M059J (cell line): ENCODE measurements at places on chromosomes 5 and 9. TPM values are rescaled to one million over a fixed set of nuclear protein-coding genes. Genes with fewer than 3 reads are reported as not detected.
A peak's percentile ranks its signal among the peaks of the same experiment; 100 is the strongest.

Gene PURA
- 5.2 and 7.8 TPM in 2 replicates for total RNA-seq

DNA sequence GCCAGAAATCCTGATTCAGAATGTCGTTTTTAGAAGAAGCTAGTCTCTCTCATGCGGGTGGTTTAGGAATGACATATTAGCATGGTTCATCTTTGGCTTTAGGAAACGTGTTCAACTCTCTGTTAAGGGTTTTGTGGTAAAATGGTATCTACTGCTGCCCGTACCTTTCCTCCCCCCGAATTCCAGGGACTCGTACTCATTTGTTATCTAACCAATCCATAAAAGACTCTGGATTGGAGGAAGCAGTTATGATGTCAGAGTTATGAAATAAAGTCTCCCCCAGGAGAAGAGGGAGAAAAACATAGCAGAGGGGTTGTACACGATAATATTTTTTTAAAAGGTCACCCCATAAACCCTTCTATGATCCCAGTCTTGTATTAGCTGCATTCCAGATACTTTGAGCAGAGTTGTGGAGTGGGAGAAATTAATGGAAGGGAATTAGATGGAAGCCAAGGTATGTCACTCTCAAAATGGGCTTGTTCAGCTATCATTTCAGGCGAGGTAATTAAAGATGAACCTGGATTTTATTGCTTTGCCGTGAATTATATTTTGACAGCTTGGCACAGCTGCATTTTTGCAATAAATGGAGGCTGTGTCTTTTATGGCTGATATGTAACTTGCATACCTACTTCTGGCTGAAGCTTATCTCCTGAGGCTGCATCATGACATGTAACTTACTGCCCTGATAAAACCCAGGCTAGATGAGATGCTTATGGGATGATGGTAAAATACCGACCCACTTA is 31.3 kb downstream of the RAI14 start:
- DNase-seq, result peak; percentile 89

- no peak for DNase-seq
Observed at GRCh38 chr5:137500615-137501225, 1.6 kb upstream of the SPOCK1 start.

DNA sequence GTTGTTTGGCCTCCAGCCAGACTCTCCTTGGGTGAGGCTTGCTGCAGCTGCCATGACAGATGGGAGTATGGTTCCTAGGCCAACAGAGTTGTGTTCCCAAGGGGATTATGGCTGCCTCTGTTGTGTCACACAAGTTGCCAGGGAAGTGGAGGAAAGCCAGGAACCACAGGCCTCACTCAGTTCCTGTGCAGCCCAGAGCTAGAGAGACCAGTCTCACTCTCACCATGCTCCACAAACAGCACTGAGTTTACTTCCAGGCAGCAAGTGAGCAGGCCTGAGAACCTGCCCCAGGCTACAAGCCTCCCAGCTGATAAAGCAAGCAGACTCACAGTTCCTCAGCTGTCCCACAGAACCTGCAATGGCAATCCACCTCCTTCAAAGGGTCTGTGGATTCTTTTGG is 273.6 kb upstream of the TAS2R1 start:
- peak; percentile 91 for DNase-seq

Gene PAIP2
- 66.6 and 67.8 TPM in 2 replicates for total RNA-seq

Gene CCDC152
- total RNA-seq, result 1.6 and 3.0 TPM in 2 replicates

GRCh38 chr5:150284311-150284710 is 5.3 kb downstream of the CAMK2A start:
- no peak for DNase-seq

DNA sequence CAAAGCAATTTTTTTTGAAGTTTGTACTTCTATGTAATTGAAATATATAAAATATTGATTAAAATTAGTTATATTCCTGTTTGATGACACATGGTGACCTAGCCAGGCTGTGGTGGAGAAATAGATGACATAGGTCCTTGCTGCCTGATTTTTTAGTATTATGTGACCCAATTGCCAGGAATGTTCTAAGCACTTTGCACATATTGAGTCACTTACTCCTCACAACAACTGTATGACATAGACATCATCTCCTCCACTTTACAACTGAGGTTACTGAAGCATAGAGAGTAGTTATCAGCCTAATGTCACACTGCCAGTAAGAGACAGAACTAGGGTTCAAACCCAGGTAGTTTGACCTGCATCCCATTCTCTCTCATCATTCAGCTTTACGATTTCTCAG is 26.2 kb upstream of the SNX18 start:
- DNase-seq, result no peak

DNA sequence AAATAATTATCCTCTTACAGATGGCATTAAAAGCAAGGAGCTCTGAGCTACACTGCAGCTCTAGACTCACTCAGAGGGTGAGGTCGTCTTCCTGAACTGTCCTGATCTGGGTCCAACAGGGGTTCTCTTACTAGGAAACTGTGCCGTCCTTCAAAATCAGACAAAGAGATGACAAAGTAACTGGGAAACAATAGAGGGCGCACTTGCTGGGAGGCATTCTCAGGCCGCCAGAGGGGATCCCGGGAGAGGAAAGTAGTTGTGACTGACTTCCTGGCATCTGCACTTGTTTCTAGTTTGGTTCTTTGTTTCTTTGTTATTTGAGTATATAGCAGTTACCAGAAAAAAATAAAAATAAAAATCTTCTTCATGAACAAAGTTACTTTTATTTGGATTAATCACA is 142.9 kb upstream of the MSX2 start:
- peak; percentile 54 for DNase-seq

Gene SLC45A2
- total RNA-seq, result not detected in 2 replicates

GRCh38 chr5:124337996-124338395 is 408.4 kb downstream of the ZNF608 start:
- no peak for DNase-seq

GRCh38 chr5:130050585-130050984 is 146.3 kb downstream of the CHSY3 start:
- DNase-seq, result no peak

GRCh38 chr5:39411061-39411460 is 13.7 kb downstream of the DAB2 start:
- DNase-seq, result peak; percentile 67

DNA sequence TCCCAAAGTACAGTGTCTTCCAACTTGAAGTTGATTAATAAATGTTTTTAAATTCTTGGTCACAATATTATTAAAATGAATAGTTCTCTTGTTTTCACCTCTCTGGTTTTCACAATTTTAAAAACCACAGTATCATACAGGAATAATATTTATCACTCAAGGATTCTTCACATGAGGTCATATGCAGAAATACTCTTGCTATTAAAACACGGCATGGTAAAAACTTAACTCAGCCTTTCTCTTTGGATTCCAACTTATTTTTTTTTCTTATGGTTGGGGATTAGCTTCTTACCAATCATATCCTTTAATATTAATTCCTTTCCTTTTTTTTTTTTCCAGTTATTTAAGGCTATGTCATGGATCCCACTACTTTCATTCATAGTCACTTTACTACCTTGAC is 289.4 kb downstream of the ADAMTS6 start:
- no peak for DNase-seq

Gene KLF4
- total RNA-seq, result 0.98 and 3.8 TPM in 2 replicates

- DNase-seq, result no peak
Observed at GRCh38 chr9:85268131-85268530, 473.6 kb downstream of the AGTPBP1 start.
